ENCODE measurements at places on chromosomes 16 and 17. TPM values are rescaled to one million over a fixed set of nuclear protein-coding genes. Genes with fewer than 3 reads are reported as not detected.

The CSH1 gene
- total RNA-seq = not detected

The KRT9 gene
- total RNA-seq = not detected

The CEP131 gene
- total RNA-seq = 16.6 TPM

The DNAAF1 gene
- total RNA-seq = 0.09 TPM

The DNAI2 gene
- total RNA-seq = not detected

The SSTR5 gene
- under 0.01 TPM for total RNA-seq

The CDH13 gene
- total RNA-seq = 27.0 TPM

The TERB1 gene
- under 0.01 TPM for total RNA-seq

The KRT12 gene
- total RNA-seq = not detected

The ADORA2B gene
- total RNA-seq = 12.5 TPM

The TUBB3 gene
- 157 TPM for total RNA-seq

The HASPIN gene
- total RNA-seq = 7.9 TPM

The MSI2 gene
- total RNA-seq = 29.9 TPM

The TBC1D3E gene
- total RNA-seq = not detected

The IRX3 gene
- 1.2 TPM for total RNA-seq

The ERN2 gene
- total RNA-seq = not detected

The GPRC5C gene
- 0.09 TPM for total RNA-seq

The WNT9B gene
- total RNA-seq = not detected

The GNGT2 gene
- total RNA-seq = 1.3 TPM

The SBK1 gene
- total RNA-seq = 0.09 TPM
